GM23248 (cell line): ENCODE measurements at places on chromosomes 2 and 18. TPM values are rescaled to one million over a fixed set of nuclear protein-coding genes. Genes with fewer than 3 reads are reported as not detected.

GRCh38 chr2:19769513-19769912 lies 132.3 kb downstream of the TTC32 start:
- peak; percentile 53 for DNase-seq

GRCh38 chr2:197197895-197198311 lies 112.7 kb downstream of the ANKRD44 start:
- DNase-seq: no peak

DNA sequence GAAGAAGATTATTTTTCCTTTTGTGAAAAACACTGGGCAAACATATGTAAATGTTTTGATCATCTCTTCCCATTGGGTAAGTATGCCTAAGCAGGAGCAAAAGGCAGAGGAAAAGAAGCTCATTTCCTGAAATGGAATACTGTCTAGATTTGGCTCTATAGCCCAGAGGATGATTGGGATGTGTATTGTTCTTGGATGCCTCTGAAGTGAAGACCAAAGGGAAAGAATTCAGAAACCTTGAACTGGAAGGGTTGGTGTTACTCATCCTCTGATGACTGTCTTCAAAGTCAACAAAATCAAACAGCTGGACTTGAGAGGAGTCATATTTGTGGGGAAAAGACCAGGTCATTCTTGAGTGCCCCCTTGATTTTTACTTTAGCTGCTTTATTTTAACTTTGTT lies 112.6 kb upstream of the NT5C1B start:
- peak; percentile 74 for DNase-seq

DNA sequence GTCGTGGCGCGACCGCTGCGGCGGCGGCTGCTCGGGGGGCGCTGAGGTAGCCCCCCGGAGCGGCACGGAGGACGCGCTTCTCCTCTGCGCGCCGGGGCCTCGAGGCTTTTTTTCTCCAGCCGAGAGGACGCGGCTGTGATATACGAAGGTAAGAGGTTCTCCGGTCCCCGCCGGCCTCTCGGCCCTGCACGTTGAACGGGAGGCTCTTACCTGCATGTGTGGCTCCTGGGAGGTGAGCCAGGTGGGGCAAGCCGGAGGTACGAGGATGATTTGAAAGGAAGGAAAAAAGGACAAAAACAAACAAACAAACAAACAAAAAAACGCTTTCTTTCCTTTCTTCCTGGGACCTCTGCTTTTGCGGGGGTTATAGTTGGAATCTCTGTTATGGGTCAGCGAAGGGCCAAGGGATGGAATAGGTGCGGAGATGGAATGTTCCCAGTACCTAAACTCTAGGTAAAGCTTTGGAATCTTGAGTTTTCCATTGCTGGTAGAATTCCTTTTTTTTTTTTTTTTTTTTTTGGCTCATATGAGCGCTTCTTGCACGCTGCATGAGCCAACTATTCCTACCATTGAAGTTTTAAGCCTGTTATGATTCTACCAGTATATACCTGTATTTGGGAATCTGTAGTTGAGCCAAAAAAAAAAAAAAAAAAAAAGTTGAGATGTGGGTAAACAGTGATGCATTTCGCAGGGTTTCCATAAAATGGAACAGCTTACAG lies 674 bp downstream of the PTPN4 start:
- DNase-seq: peak; percentile 38

- no peak for DNase-seq
These were observed 644.6 kb upstream of the CNTNAP5 start for GRCh38 chr2:123380370-123380935.

DNA sequence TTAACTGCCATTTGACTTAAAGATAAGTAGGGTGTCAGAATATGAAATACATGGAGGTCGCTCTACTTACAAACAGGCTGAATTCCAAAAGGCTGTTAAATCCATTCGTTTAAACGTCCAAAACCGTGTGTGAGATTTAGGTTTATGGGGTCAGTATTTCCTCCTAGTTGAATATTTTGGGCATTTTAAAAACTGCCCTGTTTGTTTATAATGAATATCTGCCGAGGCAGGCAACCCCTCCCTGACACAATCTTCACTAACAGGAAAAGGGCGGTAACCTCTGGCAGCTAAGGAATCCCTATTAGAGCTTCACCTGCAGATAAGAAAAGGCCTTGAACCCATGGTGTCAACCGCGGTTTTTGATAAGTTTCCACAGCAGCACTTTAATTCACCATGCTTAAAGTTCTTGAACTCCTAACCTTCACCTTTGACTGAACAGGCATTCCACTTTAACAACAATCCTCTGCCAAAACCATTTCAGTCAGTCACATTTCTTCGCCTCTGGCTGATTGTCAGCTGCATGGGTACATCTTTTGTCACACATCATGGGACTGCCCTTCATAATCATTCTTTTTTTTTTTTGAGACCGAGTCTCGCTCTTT lies 17.8 kb downstream of the TRAK2 start:
- DNase-seq: no peak

DNA sequence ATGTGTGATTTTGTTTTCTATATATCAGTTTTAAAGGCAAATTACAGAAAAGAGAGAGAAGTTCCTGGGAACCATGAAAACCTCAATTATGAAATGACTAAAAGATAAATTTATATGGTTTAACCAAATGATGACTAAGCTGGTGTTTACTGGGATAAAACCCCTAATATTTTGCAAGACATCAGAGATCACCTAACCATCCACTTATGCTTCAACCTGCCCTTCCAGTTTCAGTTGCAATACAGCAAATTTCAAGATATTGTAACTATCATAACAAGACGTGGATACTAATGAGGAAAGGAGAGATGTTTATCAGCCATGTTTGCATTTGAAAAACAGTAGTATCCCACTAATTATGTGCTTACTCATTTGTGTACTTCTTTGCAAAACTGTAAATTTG lies 108.2 kb downstream of the GAREM1 start:
- no peak for DNase-seq

- DNase-seq: no peak
These were observed 76.5 kb downstream of the NOL10 start for GRCh38 chr2:10613263-10613662.

DNA sequence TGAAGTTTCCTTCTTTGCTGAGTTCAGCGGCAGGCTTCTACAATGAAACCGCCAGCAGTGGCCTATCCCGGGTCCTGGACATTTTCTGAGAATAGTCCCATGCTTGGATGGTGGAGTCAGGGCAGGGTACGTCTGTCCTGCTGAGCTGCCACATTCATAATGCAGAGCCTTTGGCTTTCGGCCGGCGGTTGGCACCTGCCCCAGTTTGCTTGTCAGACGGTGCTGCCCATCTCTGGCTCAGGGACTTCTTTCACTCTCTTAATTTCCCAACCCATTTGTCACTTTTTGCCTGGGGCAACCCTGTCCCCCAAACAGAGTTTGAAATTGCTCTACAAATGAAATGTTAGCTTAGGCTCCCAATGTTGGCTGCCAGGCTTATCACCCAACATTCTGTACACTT lies 57.2 kb downstream of the SOX11 start:
- DNase-seq: no peak

Gene HMSD
- not detected in 2 replicates for total RNA-seq

Gene NEB
- total RNA-seq: 1.3 and 1.5 TPM in 2 replicates

Gene SIX3
- not detected in 2 replicates for total RNA-seq

Gene GNAL
- total RNA-seq: 0.25 and 3.0 TPM in 2 replicates

Gene IFIH1
- total RNA-seq: 1.6 and 2.0 TPM in 2 replicates

Gene PRKAG3
- not detected in 2 replicates for total RNA-seq

Gene RNF144A
- total RNA-seq: 3.5 and 5.7 TPM in 2 replicates

Gene RGPD4
- not detected in 2 replicates for total RNA-seq
